ENCODE measurements at places on chromosomes 5 and 9.

GRCh38 chr5:43027054-43027785, 12.9 kb downstream of the ANXA2R start:
- H3K4me3 ChIP-seq = no peak overlapping the region
- peaks cover 5% of the 10 kb centered on the region for H3K36me3 ChIP-seq
- DNase-seq = no peak
- peaks cover 3% of the 10 kb centered on the region for H3K27me3 ChIP-seq
- peaks cover 7% of the 10 kb centered on the region for H3K4me1 ChIP-seq

GRCh38 chr5:77366717-77367500, 125.2 kb downstream of the WDR41 start:
- H3K4me3 ChIP-seq = no peak overlapping the region
- no peaks in the 10 kb centered on the region for H3K4me1 ChIP-seq
- H3K27me3 ChIP-seq = no peaks in the 10 kb centered on the region
- no peak overlapping the region for H3K27ac ChIP-seq

GRCh38 chr5:177454397-177455035, 7.9 kb downstream of the PRR7 start:
- no peak overlapping the region for H3K4me3 ChIP-seq
- peak overlapping the region; percentile 40 for H3K27ac ChIP-seq
- peaks cover 18% of the 10 kb centered on the region for H3K27me3 ChIP-seq
- H3K4me1 ChIP-seq = peaks cover 11% of the 10 kb centered on the region
- peak; percentile 89 for DNase-seq

DNA sequence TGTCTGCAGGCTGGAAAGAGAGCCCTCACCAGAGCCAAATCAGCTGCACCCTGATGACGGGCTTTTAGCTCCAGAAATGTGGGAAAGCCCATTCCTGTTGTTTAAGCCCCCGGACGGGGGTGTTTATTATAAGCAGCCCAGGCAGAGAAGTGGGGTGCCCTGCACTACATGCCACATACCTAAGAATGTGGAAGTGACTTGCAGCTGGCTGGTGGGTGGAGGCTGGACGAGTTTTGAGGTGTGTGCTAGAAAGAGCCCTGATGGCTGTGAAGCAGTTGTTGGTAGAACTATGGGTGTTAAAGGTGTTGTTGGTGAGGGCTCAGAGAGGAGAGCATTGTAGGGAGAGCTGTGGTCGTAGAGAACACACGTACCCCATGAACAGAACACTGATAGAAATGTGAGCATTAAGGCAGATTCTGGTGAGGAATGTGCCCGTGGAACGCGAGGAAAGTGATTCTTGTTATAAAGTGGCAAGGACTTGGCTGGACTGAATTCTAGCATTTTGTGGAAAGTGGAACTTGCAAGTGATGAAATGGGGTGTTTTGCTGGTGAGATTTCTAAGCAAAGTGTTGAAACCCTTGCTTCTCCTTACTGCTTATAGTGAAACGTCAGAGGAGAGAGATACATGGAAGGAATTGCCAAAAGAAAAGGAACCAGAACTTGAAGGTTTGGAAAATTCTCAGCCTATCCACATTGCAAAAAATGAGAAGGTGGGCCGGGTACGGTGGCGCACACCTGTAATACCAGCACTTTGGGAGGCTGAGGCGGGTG, 38.9 kb downstream of the AHRR start:
- H3K4me1 ChIP-seq = peaks cover 5% of the 10 kb centered on the region
- no peak overlapping the region for H3K4me3 ChIP-seq
- no peak for DNase-seq
- H3K36me3 ChIP-seq = peaks cover 35% of the 10 kb centered on the region

DNA sequence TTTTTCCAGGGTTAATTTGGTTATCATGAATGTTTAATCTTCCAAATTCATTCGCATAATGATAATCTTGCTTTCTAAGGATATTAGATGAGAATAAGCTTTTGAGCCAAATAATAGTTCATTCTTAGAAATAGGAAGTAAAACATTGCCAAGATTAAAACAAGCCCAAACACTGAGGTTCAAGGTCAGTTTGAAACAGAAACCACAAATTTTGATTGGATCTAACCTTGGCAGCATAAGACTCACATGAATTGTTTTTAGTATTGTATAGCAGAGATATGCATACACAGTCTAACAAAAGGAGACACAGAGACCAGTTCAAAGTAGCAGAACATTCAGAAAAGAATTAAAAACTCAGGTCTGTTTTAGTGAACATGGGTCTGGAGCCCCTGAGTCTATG, 43.4 kb upstream of the VCAN start:
- peaks cover 2% of the 10 kb centered on the region for H3K27me3 ChIP-seq
- H3K4me1 ChIP-seq = no peaks in the 10 kb centered on the region
- H3K36me3 ChIP-seq = no peaks in the 10 kb centered on the region
- no peak overlapping the region for H3K4me3 ChIP-seq
- no peak for DNase-seq

GRCh38 chr9:95508242-95508967, 8.4 kb downstream of the PTCH1 start:
- H3K27ac ChIP-seq = no peak overlapping the region
- peaks cover 42% of the 10 kb centered on the region for H3K4me1 ChIP-seq
- H3K27me3 ChIP-seq = peaks cover 56% of the 10 kb centered on the region
- no peak for DNase-seq
- peak overlapping the region; percentile 56 for H3K4me3 ChIP-seq

- H3K4me1 ChIP-seq = peaks cover 67% of the 10 kb centered on the region
- no peaks in the 10 kb centered on the region for H3K27me3 ChIP-seq
- no peak for DNase-seq
- peak overlapping the region; percentile 96 for H3K4me3 ChIP-seq
These were observed 881 bp upstream of the B4GALT1 start for GRCh38 chr9:33167972-33168461.

- DNase-seq = no peak
- no peak overlapping the region for H3K4me3 ChIP-seq
- no peaks in the 10 kb centered on the region for H3K4me1 ChIP-seq
- H3K27me3 ChIP-seq = no peaks in the 10 kb centered on the region
- no peaks in the 10 kb centered on the region for H3K36me3 ChIP-seq
These were observed 287.4 kb upstream of the TARS1 start for GRCh38 chr5:33153372-33153771.

GRCh38 chr5:150196986-150197385, 7.1 kb downstream of the SLC6A7 start:
- peaks cover 13% of the 10 kb centered on the region for H3K27me3 ChIP-seq
- no peak for DNase-seq
- no peak overlapping the region for H3K27ac ChIP-seq

- H3K4me3 ChIP-seq = no peak overlapping the region
- H3K36me3 ChIP-seq = no peaks in the 10 kb centered on the region
- H3K27me3 ChIP-seq = no peaks in the 10 kb centered on the region
- no peak for DNase-seq
- H3K4me1 ChIP-seq = no peaks in the 10 kb centered on the region
These were observed 531.4 kb upstream of the RIOK2 start for GRCh38 chr5:97714424-97714823.

DNA sequence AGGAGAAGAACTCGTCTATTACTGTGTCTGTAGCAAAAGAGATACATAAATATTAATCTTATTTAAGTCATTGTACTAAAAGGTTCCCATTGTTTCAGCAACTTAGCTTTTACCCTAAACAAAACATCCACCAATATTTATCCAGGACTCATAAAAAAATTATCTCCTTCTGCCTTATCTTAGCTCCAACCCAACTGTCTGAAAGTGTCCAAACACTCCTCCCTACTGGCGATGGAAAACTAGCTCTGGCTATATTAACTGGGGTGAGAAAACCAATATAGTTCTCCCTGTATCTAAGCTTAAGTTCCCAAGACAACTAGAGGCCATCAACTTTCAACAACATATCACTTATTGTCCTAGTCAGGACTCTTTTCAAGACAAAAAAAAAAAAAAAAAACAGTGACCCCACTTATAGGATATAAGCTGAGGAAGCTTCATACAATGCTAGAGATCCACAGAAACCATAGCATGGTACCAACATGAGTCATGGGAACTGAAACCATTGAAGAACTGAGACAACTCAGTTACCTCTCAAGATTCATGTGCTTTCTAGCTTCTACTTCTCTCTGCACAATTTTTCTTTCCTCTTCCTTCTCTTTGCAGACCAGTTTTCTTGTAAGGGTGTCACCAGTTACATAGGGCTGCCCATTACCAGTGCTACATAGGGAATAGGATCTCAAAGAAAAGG, 150.7 kb upstream of the RASA1 start:
- H3K27ac ChIP-seq = peak overlapping the region; percentile 5
- peaks cover 59% of the 10 kb centered on the region for H3K4me1 ChIP-seq
- no peak overlapping the region for H3K4me3 ChIP-seq
- H3K36me3 ChIP-seq = no peaks in the 10 kb centered on the region

GRCh38 chr5:35608881-35609779, 8.5 kb upstream of the SPEF2 start:
- no peak for DNase-seq
- H3K4me3 ChIP-seq = no peak overlapping the region
- no peak overlapping the region for H3K27ac ChIP-seq
- H3K36me3 ChIP-seq = peaks cover 2% of the 10 kb centered on the region
- H3K4me1 ChIP-seq = no peaks in the 10 kb centered on the region
- peaks cover 5% of the 10 kb centered on the region for H3K27me3 ChIP-seq

- DNase-seq = no peak
- no peak overlapping the region for H3K4me3 ChIP-seq
- H3K36me3 ChIP-seq = no peaks in the 10 kb centered on the region
- no peak overlapping the region for H3K27ac ChIP-seq
These were observed 220.1 kb downstream of the PRR16 start for GRCh38 chr5:120684213-120684612.

GRCh38 chr5:151577566-151577965, 13.6 kb downstream of the FAT2 start:
- H3K27ac ChIP-seq = no peak overlapping the region
- no peaks in the 10 kb centered on the region for H3K36me3 ChIP-seq
- DNase-seq = no peak
- no peaks in the 10 kb centered on the region for H3K4me1 ChIP-seq
- peaks cover 5% of the 10 kb centered on the region for H3K27me3 ChIP-seq

DNA sequence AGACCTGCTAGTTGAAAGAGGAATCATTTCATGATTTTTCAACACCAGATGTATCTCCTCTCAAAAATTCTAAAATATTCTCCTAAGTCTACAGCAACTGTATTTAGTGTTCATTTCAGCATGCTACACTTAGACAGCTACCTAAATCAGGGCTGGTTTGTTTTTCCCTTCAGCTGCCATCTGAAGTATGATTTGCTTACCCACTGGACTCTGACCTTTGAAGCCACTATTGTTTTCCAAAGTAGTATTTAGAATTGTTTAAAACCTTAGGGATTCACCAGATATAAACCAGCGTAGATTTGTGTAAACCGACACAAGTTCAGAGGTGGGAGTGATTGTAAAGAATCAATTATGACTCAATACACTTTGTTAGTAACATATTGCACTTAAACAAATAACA, 193.1 kb downstream of the ADAMTS6 start:
- H3K27ac ChIP-seq = no peak overlapping the region
- H3K4me3 ChIP-seq = no peak overlapping the region
- DNase-seq = no peak
- no peaks in the 10 kb centered on the region for H3K36me3 ChIP-seq

GRCh38 chr5:39399135-39400036, 25.4 kb downstream of the DAB2 start:
- H3K27ac ChIP-seq = no peak overlapping the region
- H3K27me3 ChIP-seq = peaks cover 1% of the 10 kb centered on the region
- no peaks in the 10 kb centered on the region for H3K4me1 ChIP-seq
- no peaks in the 10 kb centered on the region for H3K36me3 ChIP-seq

- no peaks in the 10 kb centered on the region for H3K4me1 ChIP-seq
- H3K27me3 ChIP-seq = peaks cover 5% of the 10 kb centered on the region
- no peak for DNase-seq
- H3K4me3 ChIP-seq = no peak overlapping the region
These were observed 20.2 kb downstream of the EXD3 start for GRCh38 chr9:137402746-137403145.

- H3K36me3 ChIP-seq = no peaks in the 10 kb centered on the region
- H3K27me3 ChIP-seq = no peaks in the 10 kb centered on the region
- no peak overlapping the region for H3K4me3 ChIP-seq
- H3K27ac ChIP-seq = no peak overlapping the region
- DNase-seq = no peak
- H3K4me1 ChIP-seq = no peaks in the 10 kb centered on the region
These were observed 693.8 kb downstream of the DNAH5 start for GRCh38 chr5:13250464-13251291.

DNA sequence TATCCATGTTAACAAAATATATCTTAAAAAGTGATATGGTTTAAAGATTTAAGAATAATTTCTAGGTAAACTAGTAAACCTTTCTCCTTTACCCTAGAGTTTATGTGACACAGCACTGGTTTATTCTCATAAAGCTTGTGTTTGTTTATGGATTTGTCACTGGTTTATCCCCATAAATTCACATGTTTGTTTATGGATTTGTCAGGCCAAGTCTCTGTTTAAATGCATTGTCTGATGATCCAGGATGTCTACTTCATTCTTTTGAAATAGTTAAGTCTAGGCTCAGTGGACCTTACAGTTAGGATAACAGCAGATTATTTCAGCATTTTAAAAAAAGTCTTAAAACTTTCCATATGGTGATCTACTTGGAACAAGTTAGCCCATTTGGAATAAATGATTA, 334.0 kb downstream of the ARRDC3 start:
- no peaks in the 10 kb centered on the region for H3K4me1 ChIP-seq
- no peak overlapping the region for H3K27ac ChIP-seq
- no peaks in the 10 kb centered on the region for H3K36me3 ChIP-seq
- no peak overlapping the region for H3K4me3 ChIP-seq
- no peak for DNase-seq
- peaks cover 3% of the 10 kb centered on the region for H3K27me3 ChIP-seq

DNA sequence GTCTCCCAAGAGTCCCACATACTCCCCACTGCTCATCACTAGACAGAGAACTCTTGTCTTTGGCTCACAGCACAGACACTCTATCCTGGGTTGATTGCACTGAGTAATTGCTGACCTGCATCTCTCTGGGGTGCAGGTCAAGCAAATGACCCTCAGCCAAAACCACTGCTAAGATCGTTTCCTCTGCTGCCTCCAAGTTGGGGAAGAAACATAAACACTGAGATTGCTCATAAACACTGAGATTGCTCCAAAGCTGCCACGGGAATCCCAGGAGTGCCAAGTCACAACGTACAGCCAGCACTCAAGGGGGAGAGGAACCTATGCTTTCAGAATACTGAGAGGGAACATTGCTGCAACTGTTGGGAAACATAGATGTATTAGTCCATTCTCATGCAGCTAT, 1402.1 kb upstream of the ACO1 start:
- DNase-seq = no peak
- no peaks in the 10 kb centered on the region for H3K36me3 ChIP-seq
- H3K27ac ChIP-seq = no peak overlapping the region
- H3K27me3 ChIP-seq = no peaks in the 10 kb centered on the region

- no peak overlapping the region for H3K4me3 ChIP-seq
- no peak overlapping the region for H3K27ac ChIP-seq
- H3K4me1 ChIP-seq = no peaks in the 10 kb centered on the region
- no peaks in the 10 kb centered on the region for H3K36me3 ChIP-seq
These were observed 17.5 kb downstream of the UBE2QL1 start for GRCh38 chr5:6465831-6466790.
